Lung (tissue), 17 donors: ENCODE measurements at places on chromosomes 6 and 20.
A peak's percentile ranks its signal among the peaks of the same experiment; 100 is the strongest.

DNA sequence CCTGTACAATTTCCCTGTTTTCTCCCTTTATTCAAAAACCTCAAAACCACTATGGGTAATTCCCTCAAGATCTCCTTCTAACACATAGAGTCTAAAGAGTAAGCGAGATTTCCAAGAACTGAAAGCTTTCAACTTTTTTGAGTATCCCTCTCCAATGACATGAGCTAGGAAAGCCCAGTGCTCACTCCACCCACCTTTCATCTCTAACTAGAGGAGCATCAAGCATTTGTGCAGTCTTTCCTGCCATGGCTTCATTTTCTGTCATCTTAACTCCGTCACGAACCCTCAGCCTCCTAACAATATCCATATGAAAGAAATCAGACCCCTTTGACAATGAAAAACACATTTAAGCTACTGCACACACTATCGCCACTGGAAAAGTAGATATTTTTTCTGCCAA, 91.9 kb upstream of the SUPT3H start:
- no peak for DNase-seq

- DNase-seq = no peak
Observed at GRCh38 chr6:8175046-8175777, 72.9 kb upstream of the EEF1E1 start.

- no peak for DNase-seq
Observed at GRCh38 chr20:11438412-11438811, 479.3 kb upstream of the BTBD3 start.

- DNase-seq = no peak
Observed at GRCh38 chr20:43761386-43762340, 34.9 kb upstream of the GTSF1L start.

GRCh38 chr6:42452171-42453030, 675 bp upstream of the TRERF1 start:
- peak; percentile 91 for DNase-seq

DNA sequence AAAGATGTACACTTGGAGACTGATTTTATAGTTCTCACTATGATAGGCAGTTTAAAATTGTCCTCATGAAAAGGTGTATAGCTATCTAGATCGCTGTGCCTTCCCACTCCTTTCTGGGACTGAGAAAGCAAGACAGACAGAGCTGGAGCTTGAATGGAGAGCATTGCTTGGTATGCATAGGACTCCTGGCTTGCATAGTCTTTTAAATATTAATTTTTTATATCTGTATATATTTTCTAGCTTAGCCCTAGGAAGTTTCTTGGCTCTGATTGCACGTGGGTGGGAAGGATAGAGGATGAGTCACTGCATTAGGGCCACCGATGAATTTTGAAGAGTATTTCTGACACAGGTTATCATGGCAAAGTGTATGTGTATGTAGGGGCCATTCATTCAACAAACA, 150.0 kb upstream of the SPACA1 start:
- DNase-seq = no peak

GRCh38 chr6:72322771-72323170, 299.1 kb upstream of the KCNQ5 start:
- no peak for DNase-seq

- no peak for DNase-seq
Observed at GRCh38 chr6:91704531-91704930, 1117.7 kb upstream of the MAP3K7 start.

GRCh38 chr6:148596891-148597455, 149.9 kb upstream of the UST start:
- peak; percentile 41 for DNase-seq

GRCh38 chr20:44596876-44597275, 14.5 kb downstream of the PKIG start:
- no peak for DNase-seq

GRCh38 chr20:13677241-13677640, 38.5 kb upstream of the TASP1 start:
- DNase-seq = peak; percentile 99

DNA sequence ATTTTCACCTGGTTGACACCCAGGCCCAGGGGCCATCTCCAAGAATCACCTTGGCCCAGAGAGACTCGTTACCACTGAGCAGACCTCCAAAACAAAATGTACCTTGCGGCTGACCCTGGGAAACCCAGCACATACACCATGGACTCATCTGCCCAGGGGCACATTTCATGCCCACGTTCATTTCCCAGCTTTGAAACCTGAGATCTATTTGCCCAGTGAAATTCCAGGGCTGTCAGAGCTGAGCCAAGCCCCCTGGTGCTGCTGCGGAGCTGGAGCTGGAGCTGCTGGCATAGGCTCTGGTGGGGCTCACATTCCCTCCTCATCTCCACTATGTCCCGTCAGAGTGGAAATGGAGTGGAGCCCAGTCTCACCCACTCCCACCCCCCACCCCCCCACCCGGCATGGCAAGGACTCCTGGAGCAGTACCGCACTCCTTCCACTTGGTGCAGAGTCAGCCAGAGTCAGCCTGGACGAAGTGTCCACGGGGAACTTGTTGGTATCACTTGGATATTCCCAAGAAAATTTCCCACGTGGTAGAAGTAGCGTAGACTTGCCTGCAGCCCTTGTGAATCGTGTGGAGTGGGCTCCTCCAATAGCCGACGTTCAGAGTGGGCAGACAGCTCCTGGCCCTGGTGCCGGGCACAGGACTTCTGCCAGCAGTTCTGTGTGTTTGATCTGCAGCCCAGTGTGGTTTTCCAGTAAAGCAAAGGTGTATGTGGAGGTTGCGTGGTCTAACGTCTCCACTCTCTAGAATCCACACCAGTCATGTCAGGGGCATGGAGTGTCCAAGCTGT, 18.1 kb upstream of the OSER1 start:
- DNase-seq = no peak

DNA sequence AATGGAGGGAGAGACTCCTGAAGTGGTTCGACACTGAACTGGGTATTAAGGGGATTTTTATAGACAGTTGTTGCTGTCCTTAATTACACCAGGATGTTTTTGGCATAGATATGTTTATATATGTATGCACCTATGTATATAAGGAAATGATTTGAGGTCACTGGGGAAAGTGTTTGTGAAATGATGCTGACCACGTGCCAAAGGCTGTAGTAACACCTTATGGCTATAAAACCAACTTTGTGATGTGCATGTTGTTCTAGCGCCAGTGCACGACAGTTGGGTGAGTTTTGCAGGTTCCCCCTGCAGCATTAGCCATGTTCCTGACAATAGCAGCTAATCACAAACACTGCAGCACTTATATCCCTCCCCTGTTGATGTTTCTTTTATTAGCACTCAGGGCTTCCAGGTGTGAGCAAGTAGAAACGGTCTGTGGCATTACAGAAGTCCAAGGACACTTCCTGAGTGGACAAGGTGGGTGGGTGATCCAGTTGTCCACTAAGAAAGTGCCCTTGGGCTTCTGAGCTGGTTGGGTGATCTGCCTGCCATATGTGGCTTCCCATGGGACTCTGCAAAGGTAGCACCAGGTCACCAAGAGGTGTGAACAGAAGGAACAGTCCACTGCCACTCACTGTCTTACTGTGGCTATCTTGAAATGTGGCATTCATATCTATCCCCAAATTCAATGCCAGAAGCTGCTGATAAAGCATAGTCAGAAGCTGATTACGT, 63.0 kb upstream of the RBM24 start:
- DNase-seq = no peak

DNA sequence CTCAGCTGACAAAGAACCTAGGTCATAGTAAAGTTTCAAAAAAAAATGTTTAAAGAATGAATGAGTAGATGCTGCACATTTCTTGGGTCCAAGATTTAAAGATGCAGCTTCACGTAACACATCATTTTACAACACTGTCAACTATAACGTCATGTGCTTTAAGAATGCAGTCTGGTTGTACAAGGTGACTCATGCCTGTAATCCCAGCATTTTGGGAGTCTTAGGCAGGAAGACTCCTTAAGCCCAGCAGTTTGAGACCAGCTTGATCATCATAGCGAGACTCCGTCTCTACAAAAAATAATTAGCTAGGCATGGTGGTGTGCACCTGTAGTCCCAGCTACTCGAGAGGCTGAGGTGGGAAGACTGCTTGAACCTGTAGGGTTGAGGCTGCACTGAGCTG, 21.9 kb downstream of the SLC17A5 start:
- DNase-seq = no peak

DNA sequence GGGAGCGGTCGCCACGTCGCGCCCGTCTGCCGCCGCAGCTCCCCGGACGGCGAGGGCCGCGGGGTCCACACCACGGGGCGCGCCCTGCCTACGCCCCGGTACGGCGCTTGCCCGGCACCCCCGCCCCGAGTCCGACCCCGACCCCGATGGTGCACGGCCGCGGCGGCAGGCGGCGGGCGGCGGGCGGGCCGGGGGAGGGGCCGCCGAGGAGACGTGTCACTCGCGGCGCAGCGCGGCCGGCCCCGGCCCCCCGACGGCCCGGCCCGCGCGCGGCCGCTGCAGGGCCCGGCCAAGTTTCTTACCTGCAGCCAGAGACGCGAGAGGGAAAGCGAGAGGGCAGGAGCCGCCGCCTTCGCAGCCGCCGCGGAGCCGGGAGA, 328 bp downstream of the RRBP1 start:
- DNase-seq = no peak

DNA sequence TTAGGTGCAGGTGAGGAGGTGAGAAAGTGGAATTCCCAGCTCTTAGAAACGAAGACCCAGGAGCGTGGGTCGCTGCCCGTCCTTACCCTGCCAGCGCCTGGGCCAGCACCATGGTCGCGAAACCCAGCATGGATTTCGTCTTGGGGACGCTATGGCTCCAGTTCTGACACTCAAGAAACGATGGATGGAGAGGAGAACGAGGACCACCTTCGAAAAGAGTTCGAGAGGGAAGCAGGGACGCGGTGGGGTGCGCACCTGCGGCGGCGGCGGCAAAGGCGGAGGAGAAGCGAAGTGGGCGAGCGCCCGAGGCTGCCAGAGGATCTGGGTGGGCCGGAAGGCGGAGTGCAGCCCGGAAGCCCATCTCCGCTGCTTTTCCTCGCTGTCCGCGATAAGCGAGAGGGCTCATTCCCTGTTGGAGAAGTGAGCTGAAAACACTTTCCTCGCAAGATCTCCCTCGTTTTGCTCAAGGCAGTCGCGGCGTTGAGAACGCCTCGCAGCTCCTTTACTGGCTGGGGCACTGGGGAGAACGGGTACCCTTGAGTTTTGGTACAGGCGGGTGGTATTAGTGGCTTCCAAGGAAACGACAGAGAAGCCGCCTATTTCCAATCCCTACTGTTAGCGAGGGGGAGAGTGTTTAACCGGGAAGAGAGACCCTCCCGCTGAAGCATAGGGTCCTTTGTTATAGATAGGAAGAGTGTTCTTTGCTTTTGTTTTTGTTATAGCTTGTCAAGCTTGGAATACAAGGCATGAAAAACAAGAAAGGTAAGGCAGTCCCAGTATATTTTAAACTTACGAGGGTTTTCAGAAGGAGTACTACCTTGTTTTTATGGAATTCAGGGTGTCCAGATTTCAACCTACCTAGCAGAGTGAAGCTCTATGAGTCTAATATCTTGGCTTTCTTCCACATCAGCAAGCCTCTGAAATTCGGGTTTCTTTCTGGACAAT, 109.5 kb downstream of the TRIM27 start:
- no peak for DNase-seq
